Left renal pelvis (tissue), 4 donors: ENCODE measurements at places on chromosomes 7 and 10. TPM values are rescaled to one million over a fixed set of nuclear protein-coding genes. Genes with fewer than 3 reads are reported as not detected.
A peak's percentile ranks its signal among the peaks of the same experiment; 100 is the strongest.

DNA sequence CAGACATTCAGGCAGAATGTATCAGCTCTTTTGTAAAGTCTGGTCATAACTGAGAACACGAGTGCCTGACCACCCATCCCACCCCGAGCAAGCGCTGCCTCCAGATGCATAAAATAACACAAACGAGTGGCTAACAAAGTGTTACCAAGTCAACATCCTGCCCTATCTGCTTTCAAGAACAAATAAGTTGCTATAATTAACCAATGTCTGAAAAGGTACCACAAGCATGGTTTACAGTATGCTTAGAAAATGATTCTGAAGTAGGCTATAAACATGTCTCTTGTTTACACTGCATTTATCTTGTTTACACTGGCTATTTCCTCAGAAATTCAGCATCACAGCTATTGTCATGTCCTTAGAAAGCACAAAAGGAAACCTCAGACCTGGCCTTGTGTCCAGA is 49.5 kb downstream of the PIK3AP1 start:
- no peak for DNase-seq

DNA sequence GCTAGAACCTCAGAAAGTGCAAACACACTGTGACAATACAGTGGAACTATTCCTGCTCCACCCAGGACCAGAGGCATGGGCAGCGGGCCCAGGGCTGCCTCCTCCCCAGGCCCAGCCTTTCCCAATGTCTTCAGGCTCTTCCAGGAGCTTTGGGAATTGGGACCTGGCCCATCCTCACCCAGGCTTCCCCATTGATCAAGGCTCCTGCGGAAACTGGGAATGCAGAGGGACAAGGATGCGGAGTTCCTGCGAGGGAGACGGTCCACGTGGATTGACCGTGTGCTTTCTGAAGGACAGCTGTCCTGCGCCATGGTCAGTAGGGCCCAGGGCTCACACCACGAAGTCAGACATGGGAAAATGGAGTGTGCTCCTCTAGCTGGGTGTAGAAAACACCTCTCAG is 56.6 kb downstream of the CSGALNACT2 start:
- no peak for DNase-seq

GRCh38 chr7:29516491-29516890 is 47.1 kb upstream of the PRR15 start:
- DNase-seq = no peak

DNA sequence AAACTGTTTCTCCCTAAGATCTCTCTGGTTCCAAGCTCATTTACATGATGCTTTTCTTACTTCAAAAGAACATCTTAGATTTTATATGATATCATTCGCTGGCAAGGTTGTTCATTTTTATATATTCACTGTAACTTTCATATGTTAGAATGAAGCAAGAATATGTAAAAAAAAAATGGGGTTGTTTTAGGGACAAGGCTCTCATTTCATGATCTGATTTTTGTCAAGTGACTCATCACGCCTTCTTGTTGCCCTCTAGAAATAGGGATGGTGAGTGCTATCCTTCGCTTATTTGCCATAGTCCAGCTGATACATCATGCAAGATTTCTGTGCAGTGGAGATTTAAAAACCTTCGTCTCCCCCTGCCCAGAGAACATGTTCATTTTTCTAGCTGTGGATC is 14.0 kb upstream of the CELF2 start:
- DNase-seq = no peak

DNA sequence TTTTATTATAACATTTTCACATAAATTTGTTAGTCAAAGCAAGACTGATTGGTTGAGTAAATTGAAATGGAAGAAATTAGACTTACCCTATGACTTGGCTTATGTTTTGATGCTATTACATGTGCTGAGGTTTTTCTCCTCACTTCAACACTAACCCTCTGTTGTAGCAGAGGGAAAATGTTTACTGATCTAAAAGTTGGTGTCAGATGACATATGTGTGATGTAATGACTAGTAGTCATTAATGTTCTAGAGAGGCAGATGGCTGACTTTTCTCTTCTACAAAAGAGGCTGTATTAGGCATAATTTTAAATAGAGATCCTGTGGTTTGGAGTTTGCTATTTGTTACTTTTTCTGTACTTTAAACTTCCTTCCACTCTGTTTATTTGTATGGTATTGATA is 266.0 kb downstream of the BBS9 start:
- DNase-seq = no peak

- no peak for DNase-seq
Measured at GRCh38 chr7:76000566-76000965, 6.2 kb upstream of the TMEM120A start.

DNA sequence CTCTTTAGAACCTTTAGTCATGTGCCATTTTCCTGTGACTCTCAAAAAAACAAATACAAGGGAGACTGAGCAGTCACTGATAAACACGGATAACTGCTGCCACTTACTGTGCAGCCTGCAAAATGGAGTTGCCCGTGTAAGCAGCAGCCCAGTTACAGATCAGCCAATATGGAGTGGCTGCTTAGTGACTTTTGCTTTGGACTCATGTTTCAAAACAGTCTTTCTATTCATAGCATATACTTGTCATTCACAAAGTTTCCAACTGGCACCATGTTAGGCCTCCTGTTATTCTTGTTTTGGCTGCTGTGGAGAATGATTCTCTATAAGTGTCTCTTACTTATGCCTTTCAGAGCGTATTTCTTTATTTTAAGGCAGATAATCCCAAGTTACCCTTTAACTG is 3.0 kb downstream of the FAM204A start:
- DNase-seq = no peak

DNA sequence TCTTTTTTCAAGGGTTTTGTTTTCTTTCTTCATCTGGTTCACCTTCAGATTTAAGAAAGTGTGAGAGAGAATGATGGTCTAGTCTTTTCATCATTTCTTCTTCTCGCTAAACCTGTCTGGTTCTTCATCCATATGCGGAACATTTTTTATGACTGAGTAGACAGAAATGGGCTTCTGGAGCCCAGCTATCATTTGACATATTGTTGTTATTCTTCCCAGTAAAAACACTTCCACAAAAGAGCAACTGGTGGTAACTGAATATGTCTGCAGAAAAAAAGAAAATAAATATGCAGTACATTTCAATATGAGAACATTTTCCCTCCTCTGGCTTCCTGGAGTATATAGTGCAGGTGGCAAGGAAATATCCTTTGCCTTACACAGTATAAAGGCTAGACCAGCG is 209.5 kb downstream of the JCAD start:
- no peak for DNase-seq

DNA sequence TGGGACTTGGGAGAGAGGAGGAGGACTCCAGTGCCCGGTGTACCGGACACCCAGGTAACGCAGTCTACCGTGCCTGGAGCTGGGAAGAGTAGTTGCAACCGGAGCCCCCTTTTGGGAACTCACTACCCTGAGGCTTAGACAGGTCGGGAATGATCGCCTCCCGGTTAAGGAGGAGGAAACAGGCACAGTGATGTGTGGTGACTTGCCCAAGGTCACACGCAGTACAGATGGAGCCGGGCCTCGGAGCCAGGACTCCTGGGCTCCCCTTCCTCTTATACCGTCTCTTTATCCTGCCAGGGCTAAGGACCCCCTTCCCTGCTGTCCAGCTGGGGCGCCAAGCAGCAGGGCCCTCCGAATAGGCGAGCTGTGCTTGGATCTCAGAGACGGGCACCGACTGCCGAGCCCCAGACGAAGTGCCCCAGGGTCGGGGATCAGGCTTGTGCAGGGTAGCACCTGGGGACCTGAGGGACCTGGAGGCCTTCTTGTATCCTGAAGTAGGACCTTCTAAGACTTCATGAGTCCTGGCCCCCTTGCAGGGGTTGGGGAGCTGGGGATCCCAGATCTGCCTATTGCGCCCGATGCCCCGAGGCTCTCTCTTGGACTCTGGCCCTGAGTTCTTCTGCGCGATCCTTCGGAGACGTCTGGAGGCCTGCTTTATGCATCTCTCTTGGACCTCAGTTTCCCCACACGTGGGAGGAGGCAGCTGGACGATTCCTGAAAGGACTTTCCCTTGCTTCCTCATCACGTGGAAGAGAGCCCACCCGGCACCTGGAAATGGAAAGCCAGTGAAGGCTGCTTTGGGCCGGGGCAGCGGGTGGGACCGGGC is 767 bp upstream of the CYP26A1 start:
- DNase-seq = no peak

DNA sequence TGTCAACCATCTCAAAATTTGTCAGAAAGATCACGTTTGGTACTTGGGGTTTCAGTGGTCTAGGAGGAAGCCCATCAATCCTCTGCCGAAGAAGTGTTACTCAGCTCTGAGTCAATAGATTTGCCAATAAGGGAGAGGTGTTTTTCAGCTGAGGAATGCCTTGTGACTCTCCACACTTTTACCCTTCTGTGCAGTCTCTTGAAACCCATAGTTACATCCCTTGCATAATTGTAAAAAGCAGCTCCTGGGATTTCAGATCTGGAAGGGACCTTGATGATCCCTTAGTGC is 47.5 kb downstream of the INSYN2A start:
- DNase-seq = no peak

DNA sequence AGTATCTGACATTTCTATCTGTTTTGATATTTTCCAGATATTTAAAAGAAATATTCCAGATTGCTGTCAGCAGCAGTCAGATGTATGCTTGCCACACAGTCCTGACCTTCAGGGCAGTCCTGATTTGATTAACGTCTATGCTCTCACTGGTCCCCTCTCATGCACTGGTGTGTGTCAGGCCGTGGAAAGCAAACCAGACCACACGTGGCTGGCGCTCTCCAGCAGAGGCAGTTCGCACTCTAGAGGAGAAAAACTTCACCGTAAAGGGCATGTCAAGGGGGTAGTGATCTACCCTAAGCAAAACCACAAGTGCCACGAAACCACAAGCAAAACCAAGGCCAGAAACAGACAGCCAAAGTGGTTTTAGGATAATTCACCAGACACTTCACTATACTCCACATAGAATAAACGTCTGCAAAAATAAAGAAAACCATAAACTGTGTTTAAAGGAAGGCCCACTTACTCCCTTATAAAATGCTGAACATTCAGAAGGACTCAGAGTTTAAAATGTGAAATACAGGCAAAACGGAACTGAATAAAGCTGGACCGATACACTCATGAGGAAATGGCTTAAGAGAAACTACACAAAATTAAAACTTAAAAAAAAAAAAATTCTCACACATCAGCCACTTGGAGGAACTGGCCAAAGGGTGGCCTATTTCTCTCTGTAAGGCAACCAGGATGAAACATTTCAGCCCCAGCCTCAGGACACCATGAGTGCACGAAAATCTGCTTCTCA is 26.4 kb downstream of the PARP12 start:
- DNase-seq = no peak

GRCh38 chr10:132477066-132477397 is 60.6 kb upstream of the INPP5A start:
- no peak for DNase-seq

GRCh38 chr10:9357471-9357870 is 1303.0 kb downstream of the GATA3 start:
- DNase-seq = no peak

GRCh38 chr7:155844019-155844453 is 31.8 kb upstream of the SHH start:
- DNase-seq = peak; percentile 75

Gene STN1
- 27.3 TPM for polyA plus RNA-seq

Gene BAMBI
- polyA plus RNA-seq = 46.6 TPM

Gene PTF1A
- not detected for polyA plus RNA-seq

Gene KLF6
- 177 TPM for polyA plus RNA-seq

Gene HMX3
- polyA plus RNA-seq = 0.26 TPM

Gene LIPN
- not detected for polyA plus RNA-seq

Gene SFRP5
- 0.20 TPM for polyA plus RNA-seq
